Stimulated activated CD4-positive, alpha-beta T cell treated with anti-CD3 and anti-CD28 coated beads, Interleukin-1b, Interleukin-23, amount 100 ng/mL, for 4 hours (primary cell): ENCODE measurements at places on chromosomes 16 and 17.

DNA sequence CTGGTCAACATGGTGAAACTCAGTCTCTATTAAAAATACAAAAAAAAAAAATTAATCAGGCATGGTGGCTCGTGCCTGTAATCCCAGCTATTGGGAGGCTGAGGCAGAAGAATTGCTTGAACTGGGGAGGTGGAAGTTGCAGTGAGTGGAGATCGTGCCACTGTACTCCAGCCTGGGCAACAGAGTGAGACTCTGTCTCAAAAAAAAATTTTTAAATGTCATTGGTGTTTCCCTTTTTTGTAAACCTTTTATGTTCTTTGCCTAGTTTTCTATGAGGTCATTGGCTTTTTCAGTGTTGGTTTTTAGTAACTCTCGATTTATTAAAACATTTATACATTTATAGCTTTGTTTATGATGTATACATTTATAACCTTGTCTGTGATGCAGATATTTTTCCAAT, 18.2 kb downstream of the NLRC5 start:
- DNase-seq = no peak

DNA sequence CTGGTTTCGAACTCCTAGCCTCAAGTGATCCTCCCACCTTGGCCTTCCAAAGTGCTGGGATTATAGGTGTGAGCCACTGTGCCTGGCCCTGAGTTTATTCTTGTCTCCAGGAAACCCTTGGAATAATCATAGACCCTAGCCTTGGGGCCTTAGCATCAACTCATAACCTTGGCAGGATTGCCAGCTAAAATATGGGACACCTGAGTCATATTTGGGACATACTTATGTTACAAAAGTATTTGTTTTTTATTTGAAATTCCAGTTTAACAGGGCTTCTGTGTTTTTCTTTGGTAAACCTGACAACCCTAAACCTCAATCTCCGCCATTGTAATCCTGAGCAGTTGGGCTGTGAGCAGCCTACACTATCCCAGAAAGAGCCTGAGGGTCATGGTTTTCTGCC, 28.6 kb upstream of the TNS4 start:
- no peak for DNase-seq

DNA sequence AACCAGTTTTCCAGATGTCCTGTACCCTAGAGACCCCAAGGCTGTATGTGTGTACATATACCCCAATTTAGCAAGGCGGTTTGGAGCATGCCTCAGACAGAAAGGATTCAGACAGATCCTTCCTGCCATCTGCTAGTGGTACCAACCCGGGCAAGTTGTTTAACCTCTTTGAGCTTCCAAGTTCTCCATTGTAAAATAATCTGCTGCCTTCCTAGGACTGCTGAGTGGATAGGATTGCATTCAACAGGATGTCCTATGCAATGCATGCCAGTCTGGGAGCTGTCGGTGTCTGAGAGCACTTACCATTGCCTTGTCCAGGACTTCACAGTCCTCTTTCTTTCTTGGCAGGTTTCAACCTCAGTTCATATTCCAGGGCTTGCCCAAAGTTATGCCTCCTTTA, 1.9 kb downstream of the CDH13 start:
- no peak for DNase-seq

GRCh38 chr17:146546-146945, 9.2 kb downstream of the SCGB1C2 start:
- no peak for DNase-seq

DNA sequence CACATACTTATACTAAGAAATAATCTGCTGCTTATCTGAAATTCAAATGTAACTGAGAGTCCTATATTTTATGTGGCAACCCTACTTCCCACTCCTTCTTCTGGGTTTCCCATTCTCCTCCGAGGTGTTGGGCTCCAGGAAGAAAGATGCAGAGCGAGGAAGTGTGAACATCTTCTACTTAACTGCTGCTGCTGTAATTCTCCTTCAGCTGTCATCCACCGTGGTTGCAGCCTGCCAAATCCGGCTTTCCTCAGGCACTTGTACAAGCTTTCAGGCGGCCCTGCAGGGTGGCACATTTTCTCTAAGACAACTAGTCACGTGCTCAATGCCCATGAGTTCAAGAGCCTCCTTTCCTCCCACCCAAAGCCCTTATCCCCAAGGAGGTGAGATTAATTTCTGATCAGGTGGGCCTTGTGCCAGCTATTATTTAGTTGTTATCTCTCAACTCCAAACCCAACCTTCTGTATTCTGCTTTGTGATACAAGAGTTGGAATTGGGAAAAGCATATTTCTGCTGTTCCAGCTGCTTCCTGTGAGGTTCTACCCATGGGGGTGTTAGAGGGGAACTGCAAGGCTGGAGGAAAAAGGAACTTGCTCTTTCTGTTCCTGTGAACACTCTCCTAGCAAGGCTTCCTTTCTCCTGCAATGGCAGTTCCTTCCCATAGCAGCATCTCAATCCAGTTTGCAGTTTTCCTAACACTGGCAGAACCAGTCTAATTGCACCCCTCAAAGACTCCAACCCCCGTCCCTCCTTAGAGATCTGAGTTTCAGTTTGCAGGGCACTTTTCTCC, 67.6 kb upstream of the RBBP6 start:
- no peak for DNase-seq
